ENCODE measurements at places on chromosomes 5 and 9. TPM values are rescaled to one million over a fixed set of nuclear protein-coding genes. Genes with fewer than 3 reads are reported as not detected.

DNA sequence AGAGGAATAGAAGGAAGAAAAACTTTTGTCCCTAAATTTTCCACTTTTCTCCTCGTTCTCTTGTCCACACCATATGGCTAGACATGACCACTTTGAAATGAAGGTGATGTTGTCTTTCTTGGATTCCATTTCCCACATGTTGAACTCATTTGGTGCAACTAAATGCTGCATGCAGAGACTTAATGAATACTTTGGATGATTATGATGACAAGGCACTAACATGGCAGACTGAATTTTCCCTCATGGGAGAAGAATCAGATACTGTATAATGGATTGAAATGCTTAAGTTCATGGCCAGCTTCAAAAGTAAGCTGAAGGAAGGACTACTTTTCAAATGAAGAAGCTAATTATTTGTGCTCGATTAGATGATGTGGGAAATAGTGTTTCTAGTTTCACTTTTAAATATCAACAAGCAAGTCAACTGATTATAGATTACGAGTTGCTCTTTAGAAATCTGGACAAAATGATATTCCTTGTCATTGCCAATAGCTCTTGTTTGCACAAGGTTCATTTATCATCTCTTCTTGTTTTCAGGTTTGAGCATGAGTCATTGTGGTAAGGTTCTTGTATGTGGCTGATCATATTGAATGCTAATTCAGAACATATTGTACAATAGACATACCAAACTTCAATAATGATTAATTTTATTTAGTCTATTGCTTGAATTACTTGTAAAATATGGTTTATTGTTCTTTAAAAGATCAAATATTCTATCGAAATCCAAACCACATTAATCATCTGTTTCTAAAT lies 501.3 kb upstream of the FTMT start:
- no peaks in the 10 kb centered on the region for H3K27me3 ChIP-seq
- DNase-seq = no peak
- no peak overlapping the region for H3K27ac ChIP-seq
- H3K4me3 ChIP-seq = no peak overlapping the region
- H3K36me3 ChIP-seq = no peaks in the 10 kb centered on the region
- H3K4me1 ChIP-seq = no peaks in the 10 kb centered on the region

DNA sequence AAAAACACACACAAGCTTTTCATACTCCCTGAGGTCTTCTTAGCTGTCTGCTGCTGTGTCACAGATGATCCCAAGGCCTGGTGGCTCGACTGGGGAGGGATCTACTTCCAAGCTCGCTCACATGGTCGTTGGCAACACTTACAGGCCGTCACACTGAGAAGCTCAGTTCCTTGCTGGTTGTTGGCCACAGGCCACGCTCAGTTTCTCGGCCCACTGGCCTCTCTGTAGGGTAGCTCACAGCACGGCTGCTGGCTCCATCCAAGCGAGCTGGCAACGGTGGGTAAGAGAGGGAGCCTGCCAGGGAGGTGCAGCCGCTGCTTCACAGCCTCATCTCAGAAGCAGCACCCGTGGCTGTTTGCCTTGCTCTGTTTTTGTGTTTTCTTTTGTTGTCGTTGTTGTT lies 43.8 kb upstream of the GFPT2 start:
- no peaks in the 10 kb centered on the region for H3K36me3 ChIP-seq
- no peak overlapping the region for H3K27ac ChIP-seq
- no peaks in the 10 kb centered on the region for H3K27me3 ChIP-seq
- no peak overlapping the region for H3K4me3 ChIP-seq

DNA sequence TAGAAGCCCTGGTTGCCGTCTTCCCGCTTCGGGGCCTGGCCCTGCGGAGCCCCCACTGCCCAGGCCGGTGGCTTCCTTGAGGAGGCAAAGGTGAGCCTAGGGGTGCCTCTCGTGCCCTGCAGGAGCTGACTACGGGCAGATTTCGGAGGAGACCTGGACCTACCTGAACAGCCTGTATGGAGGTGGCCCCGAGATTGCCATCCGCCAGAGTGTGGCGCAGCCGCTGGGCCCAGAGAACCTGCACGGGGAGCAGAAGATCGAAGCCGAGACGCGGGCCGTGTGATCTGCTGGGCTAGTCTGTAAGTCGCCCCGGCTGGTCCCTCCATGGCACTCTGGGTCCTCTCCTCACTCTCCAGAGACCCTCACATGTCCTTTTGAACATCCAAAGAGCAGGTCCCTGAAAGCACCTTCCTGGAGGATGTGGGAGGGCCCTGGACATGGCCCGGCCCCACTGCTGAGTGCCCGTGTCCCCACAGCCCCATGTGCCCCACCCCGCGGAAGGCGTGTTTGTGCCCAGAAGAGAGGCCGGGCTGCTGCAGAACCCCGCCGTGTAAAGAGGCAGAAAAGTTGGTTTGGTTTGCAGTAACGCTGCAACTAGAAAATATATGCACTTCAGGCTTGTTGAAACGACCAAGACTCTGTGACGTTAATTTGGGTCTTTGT lies 44.9 kb downstream of the USP20 start:
- no peaks in the 10 kb centered on the region for H3K27me3 ChIP-seq
- no peak overlapping the region for H3K4me3 ChIP-seq
- peaks cover 7% of the 10 kb centered on the region for H3K36me3 ChIP-seq
- no peak overlapping the region for H3K27ac ChIP-seq
- DNase-seq = no peak

- H3K4me3 ChIP-seq = no peak overlapping the region
- H3K27ac ChIP-seq = no peak overlapping the region
- no peak for DNase-seq
- H3K27me3 ChIP-seq = peaks cover 9% of the 10 kb centered on the region
- H3K36me3 ChIP-seq = no peaks in the 10 kb centered on the region
- no peaks in the 10 kb centered on the region for H3K4me1 ChIP-seq
Measured at GRCh38 chr5:57549566-57549965, 67.0 kb upstream of the ACTBL2 start.

- no peak overlapping the region for H3K27ac ChIP-seq
- H3K4me1 ChIP-seq = no peaks in the 10 kb centered on the region
- no peak overlapping the region for H3K4me3 ChIP-seq
Measured at GRCh38 chr9:115952430-115953292, 200.9 kb upstream of the PAPPA start.

DNA sequence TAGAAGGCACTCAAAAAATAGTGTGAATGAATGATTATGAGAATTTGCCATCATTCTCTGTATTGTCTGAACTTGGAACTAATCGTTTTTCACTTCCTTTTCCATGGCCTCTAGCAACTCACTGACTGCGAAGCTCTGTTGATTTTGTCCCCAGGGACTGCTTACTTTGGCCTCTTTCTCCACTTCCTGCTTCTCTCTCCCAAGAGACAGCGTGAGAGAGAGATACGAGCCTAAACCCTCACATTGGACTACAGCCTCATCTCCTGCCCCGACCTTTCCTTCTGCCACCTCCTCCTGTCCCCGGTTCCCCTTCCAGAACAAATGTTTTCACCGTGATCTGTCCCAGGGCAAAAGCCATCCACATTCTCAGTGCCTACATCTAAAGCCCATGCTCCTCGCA lies 300.8 kb upstream of the PANK3 start:
- no peak overlapping the region for H3K4me3 ChIP-seq
- DNase-seq = no peak
- peaks cover 13% of the 10 kb centered on the region for H3K27me3 ChIP-seq
- H3K4me1 ChIP-seq = peaks cover 1% of the 10 kb centered on the region
- H3K36me3 ChIP-seq = no peaks in the 10 kb centered on the region
- no peak overlapping the region for H3K27ac ChIP-seq

GRCh38 chr5:110785356-110785755 lies 46.5 kb downstream of the SLC25A46 start:
- no peaks in the 10 kb centered on the region for H3K36me3 ChIP-seq
- no peaks in the 10 kb centered on the region for H3K4me1 ChIP-seq
- no peaks in the 10 kb centered on the region for H3K27me3 ChIP-seq

OR4F3 gene
- not detected for total RNA-seq

FABP6 gene
- not detected for total RNA-seq

BAAT gene
- total RNA-seq = not detected

NR5A1 gene
- not detected for total RNA-seq
